ENCODE measurements at places on chromosomes 13 and 19.

DNA sequence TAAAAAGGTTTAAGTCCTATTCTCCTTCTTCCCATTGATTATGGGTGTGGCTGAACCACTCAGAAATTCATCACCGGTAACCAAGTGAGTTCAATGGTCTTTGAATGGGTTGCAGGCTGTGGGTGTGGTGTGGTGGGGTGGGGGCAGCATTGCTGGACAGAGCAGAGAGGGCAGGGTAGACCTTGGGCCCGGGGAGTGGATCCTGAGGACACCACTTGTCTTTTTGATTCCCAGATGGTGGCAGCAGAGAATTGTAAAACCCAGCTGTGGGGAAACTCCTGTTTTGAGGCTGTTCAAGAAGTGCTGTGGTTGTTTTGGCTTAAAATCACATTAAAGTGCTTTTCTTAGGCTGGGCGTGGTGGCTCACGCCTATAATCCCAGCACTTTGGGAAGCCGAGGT lies 45.8 kb upstream of the RGCC start:
- DNase-seq, result no peak

DNA sequence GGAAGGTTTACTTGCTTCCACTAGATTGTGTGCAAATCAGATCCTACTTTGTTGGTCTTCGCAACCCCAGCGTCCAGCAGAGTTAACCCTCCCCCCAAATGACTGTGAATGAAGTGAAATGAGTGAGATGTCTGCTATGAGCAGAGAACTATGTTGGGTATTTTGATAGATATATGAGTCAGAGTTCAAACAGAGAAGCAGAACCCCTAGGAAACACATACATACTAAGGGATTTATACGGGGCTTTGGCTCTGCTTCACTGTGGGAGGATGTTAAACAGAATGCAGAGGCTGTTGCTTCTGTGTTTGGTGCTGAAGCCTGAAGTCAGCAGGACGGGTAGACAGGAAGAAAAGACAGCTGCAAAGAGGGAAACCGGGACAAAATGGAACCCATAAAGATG lies 197.0 kb downstream of the MZT1 start:
- DNase-seq, result no peak

GRCh38 chr13:66210677-66211076 lies 1019.5 kb downstream of the PCDH9 start:
- no peak for DNase-seq

- no peak for DNase-seq
Measured at GRCh38 chr13:81874681-81875661, 1534.0 kb upstream of the SPRY2 start.

GRCh38 chr19:6725513-6726231 lies 5.2 kb upstream of the C3 start:
- no peak for DNase-seq

DNA sequence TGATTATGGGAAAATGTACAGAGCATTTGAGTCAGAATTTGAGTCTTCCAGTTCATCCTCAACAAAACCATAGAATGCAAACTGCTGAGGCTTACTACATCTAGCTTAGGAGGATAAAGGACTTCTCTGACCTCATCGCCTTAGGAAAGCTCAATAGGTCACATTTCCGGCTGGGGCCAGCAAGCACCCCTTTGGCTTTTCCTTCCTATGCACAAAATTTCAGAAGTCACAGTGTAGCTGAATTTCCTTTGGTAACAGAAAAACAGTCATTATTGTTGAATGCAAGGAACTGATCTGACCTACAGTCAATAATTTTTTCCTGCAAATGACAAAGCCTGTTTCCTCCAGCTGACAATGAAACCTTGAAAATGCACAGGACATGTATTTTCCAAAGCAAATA lies 32.8 kb upstream of the LRCH1 start:
- DNase-seq, result no peak

- no peak for DNase-seq
Measured at GRCh38 chr13:72290962-72291681, 424.1 kb upstream of the DACH1 start.

DNA sequence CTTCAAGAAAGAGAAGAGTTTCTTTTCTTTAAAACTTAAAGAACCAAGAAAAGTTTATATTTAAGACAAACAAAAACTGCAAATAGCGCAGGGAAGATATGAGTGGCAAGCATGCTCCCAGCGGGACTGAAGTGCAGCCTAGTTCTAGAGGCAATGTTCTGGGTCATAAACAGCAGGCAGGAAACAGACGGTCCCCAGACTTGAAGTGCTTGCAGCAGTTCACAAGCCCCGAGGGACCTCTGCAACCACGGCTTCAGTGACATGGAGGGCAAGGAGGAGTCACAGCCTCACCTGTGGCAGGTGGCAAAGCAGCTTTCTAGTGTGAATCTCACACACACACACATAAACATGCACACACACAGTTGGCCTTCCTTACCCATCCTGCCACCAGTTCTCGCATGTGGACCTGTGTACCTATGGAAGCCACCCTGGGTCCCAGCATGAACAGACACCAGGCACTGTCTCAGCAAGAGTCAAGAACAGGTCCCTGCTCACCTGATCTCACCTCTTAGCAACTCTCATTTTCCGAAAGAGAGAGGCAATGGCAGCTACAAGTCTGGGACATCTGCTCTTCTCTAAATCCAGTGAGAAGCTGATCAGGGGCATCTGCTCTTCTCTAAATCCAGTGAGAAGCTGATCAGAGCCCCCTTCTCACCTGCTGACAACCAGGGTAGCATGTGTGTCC lies 162.0 kb downstream of the EFNB2 start:
- peak; percentile 73 for DNase-seq

DNA sequence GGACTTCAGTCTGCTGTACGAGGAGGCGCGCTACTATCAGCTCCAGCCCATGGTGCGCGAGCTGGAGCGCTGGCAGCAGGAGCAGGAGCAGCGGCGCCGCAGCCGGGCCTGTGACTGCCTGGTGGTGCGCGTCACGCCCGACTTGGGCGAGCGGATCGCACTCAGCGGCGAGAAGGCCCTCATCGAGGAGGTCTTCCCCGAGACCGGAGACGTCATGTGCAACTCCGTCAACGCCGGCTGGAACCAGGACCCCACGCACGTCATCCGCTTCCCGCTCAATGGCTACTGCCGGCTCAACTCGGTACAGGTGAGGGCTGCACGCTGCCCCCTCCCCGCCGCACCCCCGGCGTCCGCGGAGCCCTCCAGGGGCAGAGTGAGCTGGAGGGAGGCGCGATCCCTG lies 14.6 kb downstream of the KCTD15 start:
- DNase-seq, result no peak

DNA sequence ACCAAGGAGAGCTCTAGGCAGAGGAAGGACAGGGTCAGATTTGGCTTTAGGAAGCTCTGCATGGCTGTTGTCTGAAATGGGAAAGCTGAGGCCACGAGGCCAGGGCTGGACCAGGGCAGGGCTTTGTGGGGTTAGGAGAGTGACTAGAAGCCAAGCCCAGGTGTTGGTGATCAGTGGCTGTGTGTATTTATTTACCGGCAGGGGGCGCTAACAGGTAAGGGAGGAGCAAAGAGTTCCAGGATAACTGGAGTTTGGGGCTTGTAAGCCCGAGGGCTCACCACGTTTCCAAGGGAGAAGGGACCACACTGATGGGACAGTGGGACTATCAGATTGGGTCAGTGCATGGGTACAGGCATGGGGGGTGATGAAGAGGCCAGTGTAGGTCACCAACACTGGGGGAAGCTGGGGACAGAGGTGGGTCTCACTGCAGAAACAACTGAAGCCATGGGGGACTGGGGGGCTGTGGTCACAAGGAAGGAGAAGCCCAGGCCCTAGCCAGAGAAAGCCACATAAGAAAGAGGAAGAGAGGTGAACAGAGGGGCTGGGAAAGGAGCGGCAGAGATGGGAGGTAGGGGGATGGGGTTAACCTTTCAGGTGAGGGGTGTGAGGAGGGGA lies 3.9 kb downstream of the TMEM147 start:
- DNase-seq, result peak; percentile 77

GRCh38 chr19:16571822-16572331 lies 338 bp downstream of the SLC35E1 start:
- DNase-seq, result no peak

- no peak for DNase-seq
Measured at GRCh38 chr13:41032691-41033376, 13.7 kb upstream of the ELF1 start.

GRCh38 chr13:99331881-99332293 lies 24.7 kb upstream of the GPR183 start:
- DNase-seq, result no peak

- DNase-seq, result no peak
Measured at GRCh38 chr13:97724450-97724849, 229.0 kb upstream of the IPO5 start.

DNA sequence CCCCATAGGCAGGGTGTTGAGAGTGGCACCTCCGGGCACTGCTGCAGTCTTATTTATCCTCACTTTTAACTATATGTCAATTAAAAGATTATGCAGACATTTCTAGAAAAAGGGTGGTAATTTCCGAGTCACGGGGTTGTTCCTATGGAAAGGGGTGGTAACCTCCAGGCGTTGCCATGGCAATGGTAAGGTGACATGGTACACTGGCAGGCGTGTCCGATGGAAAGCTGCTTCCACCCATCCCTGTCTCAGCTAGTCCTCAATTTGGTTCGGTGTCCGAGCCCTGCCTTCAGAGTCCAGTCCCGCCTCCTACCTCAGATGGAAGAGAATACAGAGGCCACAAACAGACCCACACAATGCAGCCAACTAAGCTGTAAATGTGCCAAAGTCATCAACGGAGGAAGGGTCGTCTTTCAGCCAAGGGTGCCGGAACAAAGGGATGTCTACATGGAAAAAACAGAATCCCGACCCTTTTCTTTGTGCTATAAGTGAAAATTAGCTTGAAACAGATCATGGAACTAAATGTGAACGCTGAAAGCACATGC lies 72.6 kb upstream of the C13orf46 start:
- DNase-seq, result no peak

DNA sequence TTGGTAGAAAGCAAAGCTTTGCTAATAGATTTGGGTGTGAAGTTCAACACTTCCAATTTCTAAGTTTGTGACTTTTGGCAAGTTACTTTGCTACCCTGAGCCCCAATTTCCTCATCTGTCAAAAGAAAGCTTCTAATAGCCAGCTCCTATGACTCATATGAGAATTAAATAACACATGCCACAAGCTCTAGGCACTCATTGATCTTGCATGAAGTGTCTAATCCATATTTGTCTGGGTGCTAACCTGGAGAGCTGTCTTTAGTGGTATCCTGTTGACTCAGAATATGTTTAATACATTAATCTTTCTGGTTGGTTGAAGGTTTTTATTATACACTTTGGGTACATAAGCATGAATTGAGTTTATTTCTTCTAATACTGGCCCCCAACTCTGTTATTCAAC lies 188.8 kb downstream of the POSTN start:
- no peak for DNase-seq

DNA sequence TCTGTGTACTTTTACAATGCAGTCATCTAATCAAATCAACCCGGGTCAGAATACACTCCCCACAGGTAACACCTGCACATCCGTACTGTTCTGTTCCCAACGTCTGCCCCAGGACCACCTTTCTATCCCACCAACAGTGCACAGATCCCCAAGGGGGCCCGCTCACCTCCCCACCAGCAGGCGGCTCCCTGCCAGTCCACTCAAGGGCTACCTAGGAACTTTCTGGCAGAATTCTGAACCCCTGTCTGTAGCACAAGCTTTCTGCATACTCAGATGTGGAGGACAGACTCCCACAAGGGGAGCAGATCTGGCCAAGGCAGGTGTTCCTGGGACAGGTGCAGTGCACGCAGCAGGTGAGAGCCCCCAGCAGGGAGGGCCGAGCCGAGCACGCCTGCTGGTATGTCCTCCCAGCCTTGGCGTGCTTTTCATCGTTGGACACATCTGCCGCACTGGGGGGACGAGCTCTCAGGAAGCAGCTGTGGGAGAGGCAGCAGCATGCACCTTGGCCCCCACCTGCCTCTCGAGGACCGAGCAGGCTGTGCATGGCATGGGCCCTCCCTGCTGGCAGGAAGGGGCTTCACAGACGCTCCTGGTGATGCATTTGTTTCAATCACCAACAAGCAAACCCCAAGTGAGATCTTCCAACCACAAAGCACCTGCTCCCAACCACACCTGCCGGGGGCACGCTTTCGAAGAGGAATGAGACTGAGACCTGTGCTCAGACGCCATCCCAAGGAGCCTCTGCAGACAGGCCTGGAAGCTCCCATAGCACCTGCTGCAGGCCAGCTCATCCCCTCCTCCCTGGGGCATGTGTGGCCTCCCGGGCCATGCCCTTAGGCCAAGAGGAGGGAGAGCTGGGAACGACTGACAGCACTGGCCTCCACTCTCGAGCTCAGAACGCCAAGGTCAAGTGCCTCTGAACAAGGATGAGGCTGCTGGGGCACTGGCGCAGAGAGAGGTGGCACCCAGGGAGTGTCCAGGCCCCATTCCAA lies 35.9 kb downstream of the RAB20 start:
- peak; percentile 97 for DNase-seq

GRCh38 chr19:17243830-17244617 lies 1.7 kb downstream of the NR2F6 start:
- DNase-seq, result no peak

DNA sequence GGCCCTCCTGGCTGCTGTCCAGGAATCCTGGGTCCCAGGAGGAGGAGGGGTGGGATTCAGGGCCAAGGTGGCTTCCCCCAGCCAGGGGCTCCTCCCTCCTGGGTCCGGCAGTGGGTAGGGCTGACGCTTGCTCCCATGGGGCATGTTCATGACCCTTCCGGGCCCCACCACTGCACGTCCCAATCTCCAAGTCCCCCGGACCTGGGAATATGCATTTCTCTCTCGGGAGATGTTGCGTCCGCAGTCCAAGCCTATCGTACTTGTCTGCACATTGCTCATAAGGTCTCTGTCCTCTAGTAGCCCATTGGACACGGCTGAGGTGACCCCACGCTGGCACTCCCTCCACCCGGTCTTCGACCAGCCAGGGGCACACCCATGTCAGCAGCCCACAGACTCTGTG lies 192.3 kb downstream of the TEX29 start:
- no peak for DNase-seq

DNA sequence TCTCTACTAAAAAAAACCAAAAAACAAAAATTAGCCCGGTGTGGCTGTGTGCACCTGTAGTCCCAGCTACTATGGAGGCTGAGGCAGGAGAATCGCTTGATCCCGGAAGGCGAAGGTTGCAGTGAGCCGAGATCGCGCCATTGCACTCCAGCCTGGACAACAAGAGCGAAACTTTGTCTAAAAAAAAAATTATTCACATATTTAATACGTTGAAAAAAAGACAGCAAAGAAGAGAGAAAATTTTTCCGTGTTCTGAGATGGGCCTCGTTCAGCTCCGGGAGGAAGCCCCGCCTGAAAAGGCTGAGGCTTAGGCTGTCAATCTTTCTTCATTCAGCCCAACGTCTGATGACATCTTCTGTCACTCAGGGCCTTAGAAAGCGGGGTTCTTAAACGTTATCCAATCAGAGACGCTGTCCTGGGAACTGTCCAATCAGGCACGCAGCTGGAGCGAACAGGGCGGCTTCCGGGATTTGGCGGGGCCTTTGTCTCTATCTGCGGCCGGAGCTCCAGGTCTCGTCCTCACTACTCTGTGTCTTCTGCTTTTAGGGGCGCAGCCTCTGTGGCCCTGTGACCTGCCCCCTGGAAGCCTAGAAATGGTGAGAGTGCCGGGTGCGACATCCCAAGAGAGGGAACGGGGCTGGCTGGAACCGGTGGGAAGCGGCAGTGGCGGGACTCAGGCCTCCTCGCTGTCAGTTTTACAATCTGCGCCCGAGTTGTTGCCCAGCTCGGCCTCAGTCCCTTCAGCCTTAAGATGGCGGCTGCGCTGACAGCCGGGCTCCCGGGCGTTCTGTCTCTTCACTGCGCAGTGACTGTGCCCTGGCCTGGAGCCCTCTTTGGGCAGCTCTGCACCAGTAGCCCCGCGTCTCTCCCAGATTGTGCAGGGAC lies at the start of gene ZNF726:
Gene ZNF726 (plus strand): TSS at position 485 of the 885 bp plus-strand sequence. CDS start 109 bp downstream, at position 594.
- peak; percentile 84 for DNase-seq

All from NCI-H1105 (cell line).